Stimulated activated CD4-positive, alpha-beta T cell treated with anti-CD3 and anti-CD28 coated beads, TNF-alpha, amount 100 ng/mL, for 24 hours (primary cell): ENCODE measurements at places on chromosomes 6 and 20.

DNA sequence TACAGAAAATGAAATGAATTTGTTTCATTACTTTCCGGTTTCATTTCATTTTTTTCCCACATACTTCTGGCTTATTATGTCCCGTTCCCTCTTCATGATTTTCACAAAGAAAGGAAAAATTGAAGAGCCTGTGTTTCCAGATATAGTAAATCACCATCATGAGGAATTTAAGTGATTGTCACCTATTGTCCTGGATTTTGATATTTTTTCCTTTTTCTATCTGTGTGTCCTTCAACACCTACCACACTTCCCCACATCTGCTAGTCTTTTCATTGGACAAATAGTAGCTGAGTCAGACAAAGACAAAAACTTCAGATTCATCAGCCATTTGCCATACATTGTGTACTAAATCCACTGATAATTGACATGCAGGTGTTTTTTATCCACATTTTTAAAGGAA is 258.2 kb upstream of the HSF2 start:
- no peak for DNase-seq

DNA sequence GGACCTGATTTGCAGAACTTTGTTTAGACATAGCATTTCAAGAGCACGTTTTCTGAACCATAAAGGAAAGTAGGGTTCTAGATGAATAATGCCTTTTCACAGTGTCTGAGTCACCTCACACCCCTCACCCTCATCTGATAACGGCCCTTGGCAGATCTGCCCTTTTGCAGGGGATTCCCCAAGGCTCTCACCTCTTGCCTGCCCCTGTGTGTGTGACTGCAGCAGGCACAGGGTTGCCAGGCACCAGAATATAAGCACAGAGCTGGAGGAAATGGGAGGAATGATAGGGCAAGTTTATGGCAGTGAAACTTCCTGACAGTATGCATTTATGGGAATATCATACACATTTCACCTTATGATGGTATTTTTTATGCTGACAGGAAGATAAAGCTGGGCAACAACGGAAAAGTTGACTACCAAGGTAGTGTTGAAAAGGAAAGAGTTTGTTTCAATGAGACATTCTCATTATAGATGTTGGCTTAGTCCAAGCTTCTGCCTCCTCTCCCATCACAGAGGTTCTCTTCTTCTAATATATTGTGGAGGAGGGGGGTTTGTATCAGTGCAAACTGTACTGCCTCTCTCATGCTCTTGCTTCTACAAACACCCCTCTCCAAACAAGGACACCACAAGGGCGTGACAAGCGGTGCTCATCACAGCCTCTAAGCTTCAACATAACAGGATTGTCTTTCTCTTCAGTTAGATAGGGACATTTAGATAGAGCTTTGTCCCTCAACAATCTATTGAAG is 101.5 kb upstream of the BACH2 start:
- DNase-seq, result peak; percentile 68

DNA sequence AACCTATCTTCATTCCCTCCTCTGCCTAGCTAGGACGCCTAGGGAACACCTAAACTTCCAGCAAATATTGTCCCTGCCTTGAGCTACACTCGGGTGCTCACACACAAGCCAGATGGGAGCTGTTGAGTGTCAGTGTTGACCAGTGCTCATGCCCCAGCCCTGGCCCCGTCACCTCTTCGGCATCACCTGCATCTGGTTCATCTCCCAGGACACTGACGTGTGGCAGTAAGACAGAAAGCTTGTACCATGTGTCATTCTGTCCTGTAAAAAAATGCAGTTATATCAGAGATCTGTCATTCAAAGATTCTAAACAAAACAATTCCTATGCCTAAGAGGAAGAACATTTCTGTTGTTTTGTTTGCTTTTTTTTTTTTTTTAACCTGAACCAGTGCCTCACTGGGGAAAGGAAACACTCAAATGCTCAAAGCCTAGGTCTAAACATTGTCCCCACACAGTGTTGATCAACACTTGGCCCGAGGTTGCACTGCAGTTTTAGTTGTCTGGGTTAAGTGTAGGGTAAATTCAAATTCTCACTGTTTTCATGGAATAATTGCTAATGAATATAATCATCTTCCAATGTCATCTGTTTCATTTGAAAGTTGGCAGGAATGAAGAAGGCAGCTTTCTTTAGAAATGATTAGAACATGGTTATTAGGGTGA is 102.7 kb upstream of the SASH1 start:
- no peak for DNase-seq

DNA sequence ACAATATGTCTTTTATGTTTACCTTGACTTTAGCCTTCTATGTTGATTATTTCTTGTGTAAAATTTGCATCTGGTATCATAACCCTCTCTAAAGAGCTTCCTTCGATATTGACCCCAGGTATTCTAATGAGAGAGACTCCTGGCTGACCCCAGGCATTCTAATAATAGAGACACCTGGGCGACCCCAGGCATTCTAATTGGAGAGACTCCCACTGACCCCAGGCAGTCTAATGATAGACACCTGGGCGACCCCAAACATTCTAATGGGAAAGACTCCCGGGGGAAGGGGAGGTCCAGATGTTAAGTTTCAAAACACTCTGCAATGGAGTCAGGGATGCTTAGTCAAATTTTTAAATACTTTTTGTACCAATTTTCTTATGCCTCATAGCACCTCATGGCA is 726.4 kb downstream of the COL12A1 start:
- no peak for DNase-seq

- DNase-seq, result no peak
Measured at GRCh38 chr6:165880686-165881085, 217.6 kb upstream of the PDE10A start.

DNA sequence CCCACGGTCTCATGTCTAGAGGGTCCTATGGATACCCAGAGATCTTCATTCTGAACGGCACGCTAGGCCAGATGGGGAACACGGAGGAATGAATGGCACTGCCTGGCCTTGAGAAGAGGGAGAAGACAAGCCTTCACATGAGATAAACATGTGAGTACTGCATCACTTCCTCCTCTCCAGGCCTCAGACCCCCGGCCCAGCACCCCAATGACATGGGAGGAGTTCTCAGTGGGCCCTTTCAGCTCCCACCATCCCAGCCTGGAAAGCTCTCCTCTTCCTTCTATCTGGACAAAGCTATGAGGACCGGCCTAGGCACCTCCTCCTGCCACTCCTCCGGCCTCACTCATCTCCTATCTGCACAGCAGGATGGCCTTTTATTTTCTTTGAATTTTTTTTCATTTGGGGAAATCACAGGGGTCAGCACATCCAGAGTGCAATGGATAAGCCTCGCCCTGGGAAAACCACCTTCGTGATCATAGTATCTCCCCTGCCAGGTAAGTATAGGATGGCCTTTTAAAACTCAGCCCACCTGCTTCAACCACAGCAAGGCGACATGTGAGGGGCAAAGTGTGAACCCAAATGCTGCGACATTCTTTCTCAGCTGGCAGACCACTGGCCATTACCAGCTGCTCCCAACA is 39.2 kb upstream of the CDKN1A start:
- no peak for DNase-seq

- no peak for DNase-seq
Measured at GRCh38 chr6:129263176-129263575, 380.2 kb downstream of the LAMA2 start.

- no peak for DNase-seq
Measured at GRCh38 chr6:12381587-12381986, 91.4 kb downstream of the EDN1 start.
